Brain (organoid and tissue), 16 donors: ENCODE measurements at places on chromosomes 16 and 17. TPM values are rescaled to one million over a fixed set of nuclear protein-coding genes. Genes with fewer than 3 reads are reported as not detected.

SCIMP gene
- polyA plus RNA-seq = 0.44 TPM

SLFN14 gene
- not detected for polyA plus RNA-seq

C17orf50 gene
- 0.68 TPM for polyA plus RNA-seq

TOX3 gene
- polyA plus RNA-seq = 38.1 TPM

NPIPA7 gene
- polyA plus RNA-seq = 8.1 TPM

TIGD7 gene
- 4.8 TPM for polyA plus RNA-seq

GAS2L2 gene
- not detected for polyA plus RNA-seq
